SJSA1 (cell line): ENCODE measurements at places on chromosomes 5 and 9. TPM values are rescaled to one million over a fixed set of nuclear protein-coding genes. Genes with fewer than 3 reads are reported as not detected.
A peak's percentile ranks its signal among the peaks of the same experiment; 100 is the strongest.

The KCNIP1 gene
- total RNA-seq: 2.2 and 3.1 TPM in 2 replicates

The CDKN2B gene
- total RNA-seq: 22.3 and 29.6 TPM in 2 replicates

- no peak for DNase-seq
These were observed 220.1 kb downstream of the PIK3R1 start for GRCh38 chr5:68435611-68436010.

- no peak for DNase-seq
These were observed 300.9 kb downstream of the NTRK2 start for GRCh38 chr9:84970432-84970831.

The TMEM174 gene
- not detected in 2 replicates for total RNA-seq

DNA sequence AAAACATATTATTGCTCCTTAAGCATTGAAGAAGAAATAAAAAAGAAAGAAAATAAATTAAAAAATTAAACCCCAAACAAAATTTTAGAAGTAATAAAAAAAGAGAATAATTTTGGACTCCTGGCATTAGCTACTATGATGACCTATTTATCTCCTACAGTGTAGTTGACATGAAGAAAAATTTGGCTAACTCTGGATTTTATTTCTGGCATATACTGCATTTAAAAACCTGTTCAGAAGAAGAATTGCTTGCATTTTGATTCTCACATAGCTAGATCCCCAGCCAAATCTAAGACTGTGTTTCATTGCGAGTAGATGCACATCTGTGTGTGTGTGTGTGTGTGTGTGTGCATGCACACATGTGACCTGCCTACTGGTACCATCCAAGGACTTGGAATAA, 30.1 kb upstream of the GABRG2 start:
- DNase-seq: no peak

The PCDHGA9 gene
- 0.55 TPM in 1 of 2 replicates, not detected in the other for total RNA-seq

The CORO2A gene
- total RNA-seq: 0.16 TPM in 2 replicates

DNA sequence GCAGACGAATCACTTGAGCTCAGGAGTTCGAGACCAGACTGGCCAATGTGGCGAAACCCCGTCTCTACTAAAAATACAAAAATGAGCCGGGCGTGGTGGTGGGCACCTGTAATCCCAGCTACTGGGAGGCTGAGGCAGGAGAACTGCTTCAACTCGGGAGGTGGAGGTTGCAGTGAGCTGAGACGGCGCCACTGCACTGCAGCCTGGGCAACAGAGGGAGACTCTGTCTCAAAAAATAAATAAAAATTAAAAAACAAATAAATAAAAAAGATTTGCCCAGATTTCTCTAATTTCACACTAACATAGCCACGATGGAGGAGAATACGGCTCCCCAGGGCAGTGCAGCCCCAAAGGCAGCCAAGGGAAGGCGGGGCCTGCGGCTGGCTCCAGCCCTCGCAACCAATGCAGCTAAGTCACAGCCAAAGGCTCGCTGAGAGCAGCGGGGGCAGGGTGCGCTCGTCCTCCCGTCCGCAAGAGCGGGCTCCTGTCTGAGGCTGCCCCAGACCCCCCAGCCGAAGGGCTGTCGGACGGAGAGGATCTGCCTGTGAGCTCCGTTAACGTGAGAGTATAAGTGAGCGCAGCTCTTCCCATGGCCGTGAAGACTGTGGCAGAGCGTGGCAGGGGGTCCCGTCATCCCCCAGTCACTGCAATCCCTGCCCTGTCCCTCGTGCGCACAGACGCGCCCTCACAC, 43.5 kb downstream of the SLC12A7 start:
- no peak for DNase-seq

DNA sequence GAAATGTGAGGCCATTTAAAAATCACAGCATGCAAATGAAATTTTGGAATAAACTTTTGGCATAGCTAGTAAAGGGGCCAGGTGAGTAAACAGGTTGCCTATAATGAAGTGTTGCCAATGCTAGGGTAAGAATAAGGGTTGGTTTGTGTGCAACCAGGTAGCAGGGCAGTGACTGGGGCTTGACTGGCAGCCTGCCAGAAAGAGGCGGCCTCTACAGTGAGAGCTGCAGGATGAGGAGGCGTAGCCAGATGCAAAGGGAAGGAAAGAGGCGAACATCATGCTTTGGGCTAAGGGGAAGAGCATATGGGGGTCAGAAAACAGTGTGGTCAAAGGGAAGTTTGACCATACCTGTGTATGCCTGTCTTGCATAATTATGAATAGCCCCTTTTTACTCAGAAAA, 70.6 kb downstream of the MAST4 start:
- DNase-seq: no peak

The CARTPT gene
- total RNA-seq: not detected in 2 replicates

DNA sequence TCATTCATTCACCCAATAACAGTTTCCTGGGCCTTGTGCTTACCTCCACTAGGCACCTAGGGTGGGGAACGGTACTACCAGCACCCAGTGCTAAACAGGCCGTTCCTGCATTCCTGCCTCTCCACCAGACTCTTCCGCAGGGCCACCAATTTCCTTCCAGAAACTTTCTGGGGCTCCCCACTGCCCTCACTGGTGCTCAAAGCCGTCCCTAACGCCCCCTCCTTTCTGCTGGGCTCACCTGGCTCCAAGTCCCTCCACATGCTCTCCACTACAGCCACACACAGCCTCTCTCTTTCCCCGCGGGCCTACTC, 1.4 kb downstream of the PHF19 start:
- DNase-seq: no peak

DNA sequence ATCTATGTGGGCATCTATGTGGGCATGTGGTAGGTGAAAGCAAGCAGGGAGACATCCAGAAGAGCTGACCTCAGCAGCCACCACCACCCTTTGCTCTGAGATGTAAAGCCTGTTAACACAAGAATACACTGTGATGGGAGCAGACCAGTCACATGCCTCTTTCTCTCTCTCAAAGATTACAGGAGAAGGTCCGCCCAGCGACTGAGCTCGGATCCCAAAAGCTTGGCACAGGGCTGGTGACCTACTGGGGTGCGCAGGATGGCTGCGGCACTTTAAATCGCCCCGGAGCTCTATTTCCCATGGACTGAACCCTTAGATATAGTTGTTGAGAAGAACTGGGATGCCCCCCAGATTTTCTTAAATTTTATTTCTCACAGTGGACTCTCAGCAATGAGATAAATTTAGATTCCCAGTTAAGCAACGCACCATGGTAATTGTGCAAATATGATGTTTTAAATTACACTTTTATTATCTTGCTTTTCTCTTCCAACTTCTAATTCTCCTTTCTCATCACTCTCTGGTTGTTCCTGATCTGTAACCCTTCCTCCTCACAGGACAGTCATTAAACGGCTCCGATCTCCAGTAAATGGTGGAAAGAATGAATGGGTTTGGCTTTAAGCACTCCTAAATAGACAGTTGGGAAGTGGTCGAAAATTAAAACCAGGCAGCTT, 37.7 kb upstream of the ICE1 start:
- no peak for DNase-seq

DNA sequence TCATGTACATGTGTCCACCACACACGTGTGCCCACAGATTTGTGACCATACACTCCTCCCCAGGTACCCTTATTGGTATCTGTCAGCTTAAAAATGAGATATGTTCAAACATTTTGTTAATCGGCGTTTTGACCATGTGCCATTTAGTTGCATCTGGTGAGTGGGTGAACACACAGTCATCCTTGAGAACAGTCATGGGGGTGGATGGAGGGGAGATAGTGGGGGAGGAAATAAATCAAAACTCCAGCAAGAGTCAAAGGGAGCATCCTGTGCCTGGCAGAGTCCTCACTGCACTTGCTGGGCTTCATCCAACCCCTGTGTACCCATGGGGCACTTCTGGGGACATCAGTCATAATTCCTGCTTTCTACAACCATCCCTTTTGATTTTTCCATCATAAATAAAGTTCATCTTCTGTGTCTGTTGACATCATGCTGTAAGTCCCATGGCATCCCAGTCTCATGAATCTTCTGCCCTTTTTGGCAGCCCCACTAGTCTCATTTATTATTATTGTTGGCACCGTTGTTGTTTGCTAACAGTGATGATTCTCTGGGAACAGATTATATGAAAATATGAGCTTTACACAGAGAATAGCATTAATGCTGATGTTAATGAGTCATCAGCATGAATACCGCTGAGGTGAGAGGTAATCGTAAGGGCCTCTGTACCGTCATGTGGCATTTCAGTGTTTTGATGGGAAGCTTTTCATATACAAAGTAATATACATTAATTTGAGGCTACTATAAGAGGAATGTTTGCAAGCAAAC, 24.4 kb upstream of the CLK4 start:
- no peak for DNase-seq

DNA sequence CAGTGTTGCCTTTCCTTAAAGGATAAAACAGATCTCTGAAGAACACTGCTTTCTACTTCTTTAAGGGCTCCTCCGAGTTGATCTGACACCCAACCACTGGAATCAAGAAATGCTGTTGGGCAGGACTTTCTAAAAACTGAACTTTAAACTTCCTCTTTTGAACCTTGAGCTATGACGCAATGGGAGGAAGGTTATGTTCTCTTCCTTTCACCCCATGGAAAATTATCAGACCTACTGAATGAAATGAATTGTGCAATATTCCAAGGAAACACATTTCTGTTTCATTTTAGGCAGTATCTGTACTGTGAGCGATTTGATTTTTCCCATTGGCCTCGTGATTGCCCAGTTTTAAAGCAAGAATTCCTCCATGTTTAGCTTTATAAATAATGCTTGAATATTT, 206.0 kb upstream of the PRR16 start:
- no peak for DNase-seq

- no peak for DNase-seq
These were observed 345.9 kb upstream of the NUDT12 start for GRCh38 chr5:103908336-103909080.

- no peak for DNase-seq
These were observed 1516.4 kb downstream of the EFNA5 start for GRCh38 chr5:106154280-106154716.

DNA sequence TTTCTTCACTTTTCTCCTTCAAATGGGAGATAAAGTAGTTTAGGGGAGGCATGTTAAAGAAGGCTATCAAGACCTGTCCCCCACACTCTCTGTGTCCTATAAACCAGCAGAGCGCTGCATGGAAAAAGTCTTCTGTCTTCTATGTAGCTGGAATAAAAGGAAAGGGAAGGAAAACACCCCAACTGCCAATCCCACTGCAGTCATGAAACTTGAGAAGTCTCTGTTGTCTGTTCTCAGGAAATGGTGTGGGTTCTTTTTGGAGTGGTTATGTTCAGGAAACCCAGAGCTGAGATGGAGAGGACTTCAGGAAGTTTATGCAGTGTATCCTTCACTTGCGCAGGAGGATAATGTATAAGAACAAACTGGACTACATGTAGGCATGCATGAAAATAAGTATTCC, 274.3 kb downstream of the GAS1 start:
- DNase-seq: no peak

The PTPN3 gene
- 4.8 and 11.7 TPM in 2 replicates for total RNA-seq

- DNase-seq: no peak
These were observed 59.3 kb downstream of the SLC46A2 start for GRCh38 chr9:112831281-112831851.

The TMEM203 gene
- total RNA-seq: 44.5 and 51.3 TPM in 2 replicates

DNA sequence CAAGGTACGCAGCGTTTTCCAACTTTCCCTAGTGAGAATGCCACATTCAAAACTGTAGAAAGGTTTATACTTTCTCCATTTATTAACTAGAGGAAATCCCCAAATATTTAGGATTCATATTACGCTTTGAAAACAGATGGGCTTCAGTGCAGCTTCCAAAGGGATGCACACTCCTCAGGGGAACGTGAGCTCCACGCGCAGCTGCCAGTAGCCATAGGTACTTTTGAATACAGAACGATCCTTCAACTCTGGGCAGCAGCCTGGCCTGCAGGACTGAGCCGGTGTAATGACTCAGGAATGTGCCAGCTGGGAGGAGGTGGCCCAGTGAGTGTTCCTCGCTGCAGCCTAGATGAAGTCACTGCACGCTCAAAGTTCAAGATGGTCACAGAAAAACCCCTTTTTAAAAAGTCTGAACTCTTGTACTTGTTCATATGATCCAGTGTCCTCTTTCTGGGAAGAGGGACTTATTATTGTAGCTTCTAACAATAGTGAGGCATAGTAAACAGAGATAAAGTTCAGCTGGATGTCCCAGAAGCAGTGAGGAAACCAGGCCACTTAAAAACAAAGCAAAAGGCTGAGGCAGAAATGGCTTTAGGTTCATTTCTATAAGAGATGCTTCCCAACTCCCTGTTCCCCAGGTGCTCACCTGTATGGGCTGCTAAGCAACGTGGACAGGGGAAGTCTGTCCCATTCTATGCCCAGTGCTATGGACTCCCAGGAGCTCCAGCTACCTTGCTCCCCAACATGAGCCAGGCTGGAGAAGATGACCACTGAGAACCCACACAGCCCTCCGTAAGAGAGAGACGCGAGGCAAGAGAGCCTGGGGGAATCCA, 130.0 kb downstream of the LHFPL2 start:
- peak; percentile 82 for DNase-seq

- DNase-seq: no peak
These were observed 19.0 kb downstream of the TMEM8B start for GRCh38 chr9:35847792-35848572.

The SOHLH1 gene
- total RNA-seq: not detected in 2 replicates

- DNase-seq: no peak
These were observed 240.8 kb downstream of the FANCC start for GRCh38 chr9:95076696-95077052.

- peak; percentile 65 for DNase-seq
These were observed 66.4 kb downstream of the RETREG1 start for GRCh38 chr5:16550316-16550952.

The C9 gene
- total RNA-seq: 0.37 TPM in 1 of 2 replicates, not detected in the other

The CEL gene
- total RNA-seq: 0.61 TPM in 1 of 2 replicates, not detected in the other

- DNase-seq: no peak
These were observed 55.7 kb downstream of the GGTA1 start for GRCh38 chr9:121443981-121444380.

DNA sequence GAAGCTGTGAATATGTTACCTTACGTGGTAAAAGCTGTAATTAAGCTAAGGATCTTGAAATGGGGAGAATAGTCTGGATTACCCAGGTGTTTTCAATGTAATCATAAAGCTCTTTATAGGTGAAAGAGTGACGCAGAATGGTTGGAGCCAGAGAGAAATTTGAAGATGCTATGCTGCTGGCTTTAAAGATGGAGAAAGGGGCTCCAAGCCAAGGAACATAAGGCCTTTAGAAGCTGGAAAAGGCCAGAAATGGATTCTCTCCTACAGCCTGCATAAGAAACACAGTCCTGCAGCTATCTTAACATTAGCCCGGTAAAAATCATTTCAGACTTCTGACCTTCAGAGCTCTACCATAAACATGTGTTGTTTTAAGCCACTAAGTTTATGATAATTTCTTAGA, 243.3 kb upstream of the VLDLR start:
- DNase-seq: no peak

The PAIP1 gene
- total RNA-seq: 114 and 172 TPM in 2 replicates

The HSD17B3 gene
- not detected in 2 replicates for total RNA-seq

The IFNA13 gene
- total RNA-seq: not detected in 2 replicates

GRCh38 chr5:3893975-3894374, 298.3 kb downstream of the IRX1 start:
- no peak for DNase-seq
